DMS153 (cell line): ENCODE measurements at places on chromosomes 13 and 19.

GRCh38 chr19:50175924-50176323 lies 12.8 kb upstream of the IZUMO2 start:
- no peak for DNase-seq

- peak; percentile 52 for DNase-seq
Measured at GRCh38 chr13:111474136-111475002, 153.9 kb downstream of the TEX29 start.

- no peak for DNase-seq
Measured at GRCh38 chr13:59299584-59299983, 864.1 kb downstream of the DIAPH3 start.

- no peak for DNase-seq
Measured at GRCh38 chr13:95354680-95355487, 53.6 kb upstream of the ABCC4 start.

- DNase-seq, result no peak
Measured at GRCh38 chr13:20247403-20247802, 15.3 kb upstream of the GJB6 start.

- peak; percentile 78 for DNase-seq
Measured at GRCh38 chr19:13082192-13083007, 20.3 kb downstream of the LYL1 start.

- no peak for DNase-seq
Measured at GRCh38 chr13:28753208-28753892, 34.6 kb upstream of the SLC46A3 start.

GRCh38 chr13:46605825-46606554 lies 53.0 kb downstream of the LRCH1 start:
- DNase-seq, result no peak

DNA sequence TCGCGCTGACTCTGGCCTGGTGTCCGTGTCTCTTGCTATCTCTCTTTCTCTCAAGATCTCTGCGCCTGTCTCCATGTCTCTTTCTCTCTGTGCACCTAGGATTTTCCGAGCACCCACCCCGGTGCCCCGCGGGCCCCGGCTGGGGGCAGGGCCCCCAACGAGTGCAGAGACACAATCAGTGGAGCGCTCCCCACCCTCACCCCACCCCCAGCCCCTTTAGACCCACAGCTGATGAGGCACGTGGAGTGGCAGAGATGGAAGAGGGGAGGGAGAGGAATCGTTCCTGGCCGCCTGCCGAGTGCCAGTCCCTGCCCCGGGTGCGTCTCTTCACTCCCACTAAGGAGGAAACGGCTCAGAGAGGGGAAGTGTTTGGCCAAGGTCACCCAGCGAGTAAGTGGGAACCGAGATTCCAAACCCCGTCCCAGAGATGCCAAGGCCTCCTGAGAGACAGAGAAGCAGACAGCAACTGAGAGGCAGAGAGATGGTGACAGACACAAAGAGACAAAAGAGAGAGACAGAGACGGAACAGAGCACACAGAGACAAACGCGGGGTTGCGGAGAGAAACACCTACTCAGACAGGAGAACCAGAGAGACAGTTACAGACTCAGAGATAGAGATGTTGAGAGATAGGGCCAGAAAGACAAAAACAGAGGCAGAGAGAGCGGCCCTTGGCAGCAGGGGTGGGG lies 626 bp upstream of the BCL3 start:
- DNase-seq, result no peak

DNA sequence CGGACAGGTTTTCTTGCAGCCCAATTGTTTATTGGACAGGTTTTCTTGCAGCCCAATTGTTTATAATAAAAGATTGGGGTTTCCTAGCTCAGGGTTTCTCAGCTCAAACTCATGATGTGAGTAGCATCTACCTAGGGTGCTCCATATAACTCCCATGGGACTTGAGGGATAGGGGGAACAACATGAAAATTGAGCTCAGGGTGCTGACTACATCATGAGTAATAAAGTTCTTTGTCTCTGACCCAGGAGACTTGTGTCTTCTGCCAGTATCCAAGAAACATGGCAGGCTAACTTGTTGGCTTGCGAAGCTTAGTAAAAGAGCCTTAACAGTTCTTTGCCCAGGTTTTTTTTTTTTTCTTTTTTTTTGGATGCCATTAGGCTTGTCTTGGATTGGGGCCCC lies 59.2 kb upstream of the MYCBP2 start:
- no peak for DNase-seq

DNA sequence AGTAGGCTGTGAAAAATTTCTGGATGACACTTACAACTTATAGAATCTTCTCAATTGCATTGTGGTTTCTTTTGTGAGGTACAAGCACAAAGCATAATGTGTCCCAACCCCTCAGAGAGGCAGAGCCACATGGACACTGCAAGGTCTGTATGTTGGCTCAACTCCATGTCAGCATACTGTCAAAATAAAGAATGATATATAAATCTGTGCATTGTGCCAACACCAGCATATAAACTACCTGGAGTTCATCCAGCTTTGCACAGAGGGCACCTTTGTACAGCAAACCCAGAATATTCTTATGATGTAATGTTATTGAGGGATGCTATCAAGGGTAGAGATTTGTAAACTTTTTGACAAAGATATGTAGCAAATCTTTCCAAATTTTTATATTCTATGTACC lies 1065.8 kb upstream of the MIR17HG start:
- no peak for DNase-seq

- no peak for DNase-seq
Measured at GRCh38 chr19:55032170-55032800, 5.8 kb downstream of the GP6 start.

DNA sequence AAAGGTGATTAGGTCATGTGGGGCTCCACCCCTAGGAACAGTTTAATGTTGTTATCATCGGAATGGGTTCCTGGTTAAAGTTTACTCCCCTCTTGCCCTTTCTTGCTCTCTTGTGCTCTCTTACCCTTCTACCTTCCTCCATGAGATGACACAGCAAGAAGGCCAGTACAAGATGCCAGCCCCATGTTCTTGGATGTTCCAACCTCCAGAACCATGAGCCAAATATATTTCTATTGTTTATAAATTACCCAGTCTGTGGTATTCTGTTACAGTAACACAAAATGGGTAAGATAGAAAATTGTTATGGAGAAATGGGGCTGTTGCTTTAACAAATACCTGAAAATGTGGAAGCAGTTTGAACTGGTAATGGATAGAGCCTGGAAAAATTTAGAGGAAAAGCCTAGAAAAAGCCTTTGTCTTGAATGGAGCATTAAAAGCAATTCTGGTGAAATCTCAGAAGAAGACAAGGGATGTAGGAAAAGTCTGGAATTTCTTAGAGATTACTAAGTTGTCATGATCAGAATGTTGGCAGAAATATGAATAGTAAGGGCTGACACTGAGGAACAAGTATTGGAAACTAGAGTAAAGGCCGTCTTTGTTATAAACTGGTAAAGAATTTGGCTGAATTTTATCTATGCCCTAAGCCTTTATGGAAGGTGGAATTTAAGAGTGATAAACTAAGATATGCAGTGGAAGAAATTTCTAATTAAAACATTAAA lies 53.5 kb upstream of the TSC22D1 start:
- DNase-seq, result no peak

DNA sequence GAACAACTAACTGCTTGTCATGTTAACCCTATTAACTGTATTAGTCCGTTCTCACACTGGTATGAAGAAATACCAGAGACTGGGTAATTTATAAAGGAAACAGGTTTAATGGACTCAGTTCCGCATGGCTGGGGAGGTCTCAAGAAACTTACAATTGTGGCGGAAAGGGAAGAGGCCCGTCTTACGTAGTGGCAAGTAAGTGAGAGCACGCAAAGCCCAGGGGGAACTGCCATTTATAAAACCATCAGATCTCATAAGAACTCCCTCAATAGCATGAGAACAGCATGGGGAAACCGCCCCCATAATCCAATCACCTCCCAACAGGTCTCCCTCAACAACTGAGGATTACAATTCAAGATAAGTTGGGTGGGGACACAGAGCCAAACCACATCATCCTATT lies 34.7 kb downstream of the PHF11 start:
- DNase-seq, result no peak

DNA sequence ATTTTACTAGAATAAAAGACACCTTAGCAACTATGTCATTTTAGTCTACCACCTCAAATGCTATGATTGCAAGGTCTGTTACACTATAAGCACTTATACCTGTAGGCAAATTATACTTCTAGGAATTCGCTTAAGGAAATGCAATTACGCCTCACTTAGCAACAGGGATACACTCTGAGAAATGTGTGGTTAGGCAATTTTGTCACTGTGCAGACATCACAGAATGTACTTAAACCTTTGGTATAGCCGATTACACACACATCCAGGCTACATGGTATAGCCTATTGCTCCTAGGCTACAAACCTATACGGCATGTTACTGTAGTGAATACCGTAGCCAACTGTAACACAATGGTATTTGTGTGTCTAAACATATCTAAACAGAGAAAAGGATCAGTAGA lies 30.0 kb upstream of the ZNF573 start:
- DNase-seq, result no peak

GRCh38 chr19:6806488-6806887 lies 34.0 kb downstream of the VAV1 start:
- DNase-seq, result no peak

DNA sequence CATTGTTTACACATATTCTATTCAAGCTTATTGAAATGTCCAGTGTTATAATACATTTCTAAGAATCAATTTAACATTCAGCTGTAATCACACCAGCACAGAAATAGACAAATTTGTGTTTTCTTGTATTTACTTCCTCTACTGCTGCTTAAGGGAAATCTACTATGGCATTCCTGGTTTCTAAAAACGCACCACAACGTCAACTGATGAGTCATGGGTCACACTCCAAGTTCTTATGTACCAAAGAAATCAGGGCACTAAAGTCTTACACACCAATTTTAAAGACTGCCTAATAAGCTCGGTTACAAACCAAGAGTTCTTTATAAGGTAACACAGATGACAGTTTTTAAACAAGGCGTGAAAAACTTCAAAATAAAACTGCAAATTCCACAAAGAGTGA lies 13.2 kb downstream of the LNX2 start:
- peak; percentile 18 for DNase-seq

GRCh38 chr19:40231544-40232424 lies 5.3 kb upstream of the CCNP start:
- DNase-seq, result no peak

GRCh38 chr13:30085087-30085486 lies 222.3 kb downstream of the KATNAL1 start:
- no peak for DNase-seq

- DNase-seq, result no peak
Measured at GRCh38 chr13:88303605-88304004, 632.4 kb downstream of the SLITRK5 start.

GRCh38 chr19:10961073-10961860 lies 437 bp downstream of the SMARCA4 start:
- no peak for DNase-seq

DNA sequence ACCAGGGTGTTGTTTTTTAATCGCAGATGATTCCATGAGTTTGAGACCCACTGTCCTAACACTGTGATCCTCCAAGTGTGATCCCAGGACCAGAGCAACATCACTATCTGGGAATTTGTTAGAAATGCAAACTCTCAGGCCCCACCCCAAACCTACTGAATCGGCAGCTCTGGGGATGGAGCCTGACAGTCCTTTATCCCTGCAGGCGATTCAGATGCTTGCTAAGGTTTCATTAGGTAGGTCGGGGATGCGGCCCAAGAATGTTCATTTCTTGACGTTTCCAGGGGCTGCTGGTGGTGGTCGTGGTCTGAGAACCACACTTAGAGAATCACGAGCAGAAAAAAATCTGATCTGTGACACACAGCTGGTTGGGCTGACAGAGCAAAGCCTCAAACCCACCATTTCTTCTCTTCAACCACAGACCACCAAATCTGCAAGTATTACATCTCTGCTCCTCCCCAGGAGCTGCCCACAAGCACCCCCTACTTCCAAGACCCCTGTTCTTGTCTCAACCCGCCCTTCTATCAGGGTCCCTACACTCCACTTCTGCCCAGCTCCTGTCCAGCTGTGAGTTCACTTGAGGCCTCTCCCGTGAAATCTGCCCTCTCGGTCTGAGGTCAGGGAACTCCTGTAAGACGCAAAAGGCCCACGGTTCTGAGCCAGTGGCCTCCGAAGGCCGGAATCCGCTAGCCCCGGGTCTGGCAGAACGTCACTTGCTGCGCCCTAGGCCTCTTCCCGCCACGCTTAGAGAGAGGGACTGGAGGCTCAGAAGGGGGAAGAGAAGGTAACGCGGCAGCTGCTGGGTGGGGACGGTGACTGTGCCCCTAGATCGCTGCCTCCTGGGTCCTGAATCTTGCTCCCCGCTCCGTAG lies 1.1 kb upstream of the FARP1 start:
- peak; percentile 32 for DNase-seq

DNA sequence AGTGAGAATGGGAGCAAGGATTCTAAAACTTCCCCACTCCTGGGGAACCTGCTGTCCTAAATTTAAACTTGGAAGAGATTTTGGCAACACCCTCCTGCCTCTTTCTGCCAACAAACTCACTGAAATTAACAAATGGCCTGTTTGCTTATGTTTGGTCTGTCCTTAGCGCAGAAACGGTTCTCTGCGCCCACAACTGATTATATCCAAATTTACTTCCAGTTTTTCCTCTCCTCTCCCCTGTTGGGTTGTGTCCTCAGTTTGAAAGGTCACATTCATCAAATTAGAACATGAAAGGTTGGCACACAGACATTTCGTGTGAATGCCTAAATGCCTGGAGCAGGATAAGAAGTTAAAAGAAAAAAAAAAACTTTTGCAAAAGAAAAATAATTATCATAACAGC lies 56.4 kb upstream of the MRI1 start:
- DNase-seq, result no peak

DNA sequence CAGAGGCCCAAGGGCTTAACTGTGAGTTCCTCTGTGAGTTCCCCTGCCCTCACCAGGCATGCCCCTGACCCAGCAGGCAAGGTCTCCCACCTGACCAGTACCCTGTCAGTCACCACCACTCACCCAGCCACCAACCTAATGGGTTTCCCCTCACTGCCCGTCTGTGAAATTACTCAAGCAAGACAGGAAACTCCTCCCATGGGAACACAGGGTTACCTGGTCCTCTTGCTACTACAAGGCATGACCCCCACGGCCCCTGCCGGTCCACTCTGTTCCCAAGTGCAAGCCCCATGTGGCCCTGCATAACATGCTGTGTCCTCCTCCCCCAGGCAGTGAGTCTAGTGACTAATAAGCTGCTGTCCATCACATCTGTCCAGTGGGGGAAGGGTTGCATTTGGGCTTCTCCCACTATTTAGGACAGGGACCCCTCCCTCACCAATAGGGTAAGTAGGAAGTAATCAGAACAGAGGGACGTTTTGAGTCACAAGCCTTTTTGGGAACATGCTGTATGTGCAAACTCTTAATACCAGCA lies 8.0 kb upstream of the DHRS12 start:
- no peak for DNase-seq

DNA sequence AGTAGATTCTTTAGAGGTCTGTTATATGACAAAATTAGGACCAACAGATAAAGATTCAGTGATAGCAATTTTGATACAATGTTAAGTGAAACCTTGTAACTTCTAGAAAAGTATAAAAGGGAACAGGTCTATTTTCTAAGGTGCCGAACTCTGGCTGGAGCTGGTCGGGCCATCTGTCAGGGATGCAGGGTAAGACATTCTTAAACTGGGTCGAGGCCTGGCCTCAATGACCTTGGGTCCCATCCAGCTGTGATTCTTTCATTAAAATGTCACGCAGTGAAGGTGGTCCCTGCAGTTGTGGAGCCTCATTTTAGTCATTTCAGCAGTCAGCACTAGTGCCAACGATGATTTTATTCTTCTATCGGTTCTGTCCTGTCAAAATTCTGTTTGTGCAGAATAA lies 271.9 kb upstream of the SPRY2 start:
- no peak for DNase-seq
